Activated CD4-positive, alpha-beta T cell treated with anti-CD3 and anti-CD28 coated beads for 48 hours (primary cell): ENCODE measurements at places on chromosomes 6 and 20.

GRCh38 chr6:40328386-40328985 lies 258.7 kb downstream of the LRFN2 start:
- peak; percentile 51 for DNase-seq

DNA sequence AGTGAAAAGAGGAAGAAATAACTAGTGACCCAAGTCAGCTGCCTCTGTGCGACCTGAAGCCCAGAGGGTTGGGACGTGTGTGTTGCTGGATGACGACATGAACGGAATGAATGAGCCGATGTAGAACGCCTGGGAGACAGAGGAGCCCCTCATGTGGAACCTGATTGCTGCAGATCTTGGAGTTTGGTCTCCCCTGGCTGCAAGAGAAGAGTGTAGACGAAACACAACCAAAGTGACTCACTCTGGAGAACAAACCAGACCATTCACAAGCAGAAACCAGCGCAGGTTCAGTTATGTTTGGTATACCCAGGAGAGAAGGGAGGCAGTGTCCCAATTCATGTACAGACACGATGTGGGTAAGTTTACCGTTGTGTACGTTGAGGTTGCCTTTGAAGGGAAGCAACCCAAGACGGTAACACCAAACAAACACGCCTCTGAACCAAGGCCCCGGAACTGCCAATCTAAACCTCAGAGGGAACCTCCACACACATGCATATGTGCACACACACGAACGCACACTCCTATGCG lies 265.9 kb downstream of the BMP7 start:
- DNase-seq = no peak

DNA sequence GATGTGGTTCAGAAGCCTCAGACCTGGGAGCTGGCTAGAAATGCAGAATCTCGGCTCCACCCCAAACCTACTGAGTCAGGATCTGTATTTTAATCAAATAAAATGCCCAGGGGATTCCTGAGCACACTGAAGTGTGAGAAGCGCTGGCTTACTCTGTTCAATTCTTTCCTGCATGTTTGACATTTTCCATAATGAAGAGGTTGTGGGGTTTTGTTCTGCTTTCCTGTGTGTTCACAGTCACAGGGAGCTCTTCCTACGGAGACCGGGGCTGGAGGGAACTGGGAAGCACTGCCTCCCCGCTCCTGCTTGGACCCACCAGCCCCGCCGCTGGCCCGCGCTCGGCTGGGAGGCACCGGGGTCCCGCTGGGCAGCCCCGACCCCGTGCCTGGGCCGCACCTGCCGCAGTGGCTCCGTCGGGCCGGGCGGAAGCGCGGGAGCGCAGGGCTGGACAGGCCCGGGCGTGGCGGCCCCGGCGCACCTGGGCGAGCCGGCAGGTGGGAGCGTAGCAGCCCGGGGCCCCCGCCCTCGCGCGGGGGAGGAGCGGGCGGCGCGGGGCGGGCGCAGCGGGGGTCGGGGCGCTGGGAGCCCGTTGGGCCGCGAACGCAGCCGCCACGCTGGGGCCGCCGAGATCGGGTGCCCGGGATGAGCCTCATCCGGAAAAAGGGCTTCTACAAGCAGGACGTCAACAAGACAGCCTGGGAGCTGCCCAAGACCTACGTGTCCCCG lies at the start of gene MAPK13:
Gene MAPK13 (plus strand): TSS at position 573 of the 726 bp plus-strand sequence. CDS start 70 bp downstream, at position 643.
- DNase-seq = peak; percentile 50

DNA sequence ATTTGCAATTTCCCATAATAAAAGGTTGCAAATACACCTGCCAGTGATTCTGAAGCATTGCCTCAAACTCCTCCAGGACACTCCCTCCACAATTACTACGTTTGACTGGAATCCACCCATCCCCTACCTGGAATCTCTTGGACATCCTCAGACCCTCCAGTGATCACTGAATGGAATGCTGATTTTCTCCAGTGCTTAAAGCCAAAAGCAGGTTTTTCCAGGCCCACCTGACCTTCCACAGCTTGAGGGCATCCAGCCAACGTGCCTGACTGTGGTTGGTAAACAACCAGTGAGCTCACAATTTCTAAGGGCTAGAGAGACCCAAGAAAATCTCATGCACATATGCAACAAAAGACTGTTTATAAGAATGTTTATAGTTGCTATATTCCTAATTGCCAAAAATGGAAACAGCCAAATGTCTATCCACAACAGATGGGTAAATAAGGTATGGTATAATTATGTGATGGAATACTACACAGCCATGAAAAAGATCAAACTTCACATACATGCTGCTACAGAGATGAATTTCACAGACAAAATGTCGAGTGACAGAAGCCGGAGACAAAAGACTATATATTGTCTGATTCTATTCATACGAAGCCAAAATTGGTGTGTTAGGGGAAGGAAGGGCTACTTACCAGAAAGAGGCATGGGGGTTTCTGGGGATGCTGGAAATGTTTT lies 147.1 kb upstream of the RREB1 start:
- DNase-seq = no peak
